ENCODE measurements at places on chromosomes 2 and 18.

DNA sequence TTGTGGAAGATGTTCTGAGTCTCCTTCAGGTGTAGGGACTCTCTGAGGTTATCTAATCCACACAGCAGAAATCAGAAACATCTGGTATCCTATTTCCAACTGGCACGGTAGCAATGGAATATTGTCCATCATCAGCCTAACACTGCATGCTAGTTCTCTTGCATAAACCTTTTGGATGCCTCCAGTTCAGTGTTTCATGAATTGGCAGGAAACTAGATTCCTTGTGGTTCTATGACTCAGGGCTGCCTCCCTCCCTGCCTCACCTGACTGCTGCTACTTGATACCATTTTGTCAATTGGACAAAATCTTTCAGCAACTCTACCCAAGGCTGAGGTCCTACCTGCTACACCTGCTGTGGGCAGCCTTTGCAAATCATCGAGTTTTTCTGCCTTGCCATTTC lies 130.9 kb downstream of the TPGS2 start:
- peak; percentile 96 for DNase-seq

DNA sequence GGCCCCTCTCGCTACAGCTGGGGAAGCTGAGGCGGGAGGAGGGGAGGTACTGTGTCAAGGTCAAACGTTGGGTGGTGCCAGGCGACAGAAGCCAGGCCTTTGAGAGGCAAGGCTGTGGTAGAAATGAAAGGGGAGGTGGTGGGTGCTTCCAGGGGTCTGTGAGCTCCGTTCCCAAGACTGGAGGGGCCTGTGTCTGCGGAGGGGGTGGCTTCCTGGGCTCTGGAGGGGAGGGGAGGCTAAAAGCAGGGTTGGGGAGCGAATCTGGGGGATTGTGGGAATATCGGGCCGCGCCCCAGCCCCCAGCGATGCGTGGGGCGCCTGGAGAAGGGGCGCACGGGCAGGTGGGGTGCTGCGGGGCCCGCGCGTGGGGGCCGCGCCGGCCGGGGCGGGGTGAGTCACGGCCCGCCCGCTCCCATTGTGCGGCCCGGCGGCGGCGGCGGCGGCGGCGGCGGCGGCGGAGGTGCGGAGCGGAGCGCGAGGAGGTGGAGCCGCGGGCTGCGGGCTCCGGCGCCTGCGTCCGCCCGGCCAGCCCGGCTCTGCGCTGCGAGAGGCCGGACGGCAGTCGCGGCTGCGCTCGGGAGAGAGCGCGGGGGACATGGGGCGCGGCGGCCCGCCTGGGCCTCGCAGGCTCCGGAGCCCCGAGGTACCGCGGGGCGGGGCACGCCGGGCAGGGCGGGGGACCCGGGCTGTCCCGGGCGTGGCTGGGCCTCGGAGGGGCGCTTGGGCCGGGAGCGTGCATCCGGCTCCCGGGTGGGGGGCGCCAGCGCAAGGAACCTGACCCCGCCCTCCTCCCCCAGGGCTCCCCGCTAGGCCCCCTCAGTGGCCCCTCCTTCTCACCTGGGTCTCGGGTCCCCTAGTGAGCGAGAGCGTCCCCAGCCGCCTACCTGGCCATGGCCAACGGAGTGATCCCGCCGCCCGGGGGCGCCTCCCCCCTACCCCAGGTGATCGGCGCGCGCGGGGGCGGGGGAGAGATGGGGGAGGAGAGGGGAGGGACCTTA lies at the start of gene SLC4A3:
Gene SLC4A3 (plus strand): TSS at position 528 of the 998 bp plus-strand sequence. CDS start 363 bp downstream, at position 891.
- DNase-seq, result no peak

- DNase-seq, result no peak
Measured at GRCh38 chr2:167454036-167454435, 565.8 kb downstream of the XIRP2 start.

DNA sequence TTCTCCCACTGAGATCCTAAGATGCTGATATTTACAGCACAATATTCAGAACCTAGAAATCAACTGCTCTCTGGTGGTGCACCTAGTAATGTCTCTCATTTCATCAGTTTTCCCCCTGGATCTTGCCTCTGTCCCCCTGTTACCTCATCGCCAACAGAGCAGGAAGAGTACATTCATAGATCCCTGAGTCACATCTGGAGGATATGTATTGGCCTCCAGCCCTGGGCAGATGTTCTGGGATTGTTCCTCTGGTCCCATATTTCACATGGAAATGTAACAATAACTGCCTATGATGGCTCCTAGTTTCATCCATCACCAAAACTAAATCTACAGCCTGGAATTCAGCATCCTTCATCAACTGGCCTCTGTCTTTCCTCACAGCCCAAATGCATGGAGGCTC lies 278.8 kb upstream of the SLC14A2 start:
- DNase-seq, result no peak

DNA sequence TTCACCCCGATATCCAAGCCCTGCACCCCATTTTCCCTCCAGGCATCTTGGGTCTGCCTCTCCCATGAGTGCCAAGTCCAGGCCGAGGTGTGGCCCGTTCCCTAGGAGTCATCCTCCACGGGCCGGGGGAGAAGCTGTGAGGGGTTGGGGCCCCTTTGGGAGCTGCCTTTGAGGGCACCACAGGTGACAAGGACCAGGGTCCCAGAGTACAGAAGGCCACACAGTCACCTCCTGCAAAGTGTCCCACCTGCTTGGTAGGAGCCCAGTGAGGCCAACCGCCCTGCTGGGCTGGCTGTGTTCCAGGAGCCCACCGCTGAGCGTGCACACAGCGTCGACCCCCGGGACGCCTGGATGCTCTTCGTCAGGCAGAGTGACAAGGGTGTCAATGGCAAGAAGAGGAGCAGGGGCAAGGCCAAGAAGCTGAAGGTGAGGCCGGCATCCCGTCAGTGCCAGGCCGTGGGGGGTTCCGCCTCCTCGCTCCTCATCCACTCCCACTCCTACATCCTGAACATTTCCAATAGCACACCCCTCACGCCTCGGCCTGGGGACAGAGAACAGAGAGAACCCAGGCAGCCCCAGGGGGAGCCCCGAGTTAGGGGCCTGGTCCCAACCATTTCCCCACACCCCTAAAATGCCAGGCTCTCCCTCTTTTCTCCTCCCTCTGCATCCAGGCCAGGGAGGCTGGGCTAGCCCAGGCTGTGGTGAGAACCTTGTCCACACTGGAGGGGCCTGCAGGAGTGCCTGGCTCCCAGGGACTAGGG lies 2.7 kb downstream of the ERFE start:
- DNase-seq, result no peak

All from fibroblast of lung (primary cell).